Stimulated activated CD8-positive, alpha-beta memory T cell treated with anti-CD3 and anti-CD28 coated beads, Interleukin-4, amount 100 ng/mL, for 4 hours (primary cell): ENCODE measurements at places on chromosomes 2 and 18.
A peak's percentile ranks its signal among the peaks of the same experiment; 100 is the strongest.

- DNase-seq, result no peak
Observed at GRCh38 chr18:79520478-79521390, 125.0 kb downstream of the NFATC1 start.

DNA sequence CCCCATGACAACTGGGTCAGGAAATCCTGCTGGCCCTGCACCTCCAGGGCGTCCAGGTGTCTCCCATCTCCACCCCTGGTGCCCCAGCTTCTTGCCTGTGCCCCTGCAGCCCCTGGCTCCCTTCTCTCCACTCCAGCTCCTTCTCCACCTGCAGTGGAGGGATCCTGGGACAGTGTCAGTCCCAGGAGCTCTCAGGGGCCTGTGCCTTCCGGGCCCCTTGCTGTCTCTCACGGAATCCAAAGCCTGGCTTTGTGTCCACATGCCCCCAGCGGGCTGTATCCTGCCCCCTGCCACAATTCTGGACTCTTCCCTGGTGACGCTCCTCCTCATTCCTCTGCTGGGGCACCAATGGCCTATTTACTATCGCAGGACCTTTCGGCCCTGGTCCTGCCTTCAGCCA is 58.2 kb downstream of the MYT1L start:
- no peak for DNase-seq

DNA sequence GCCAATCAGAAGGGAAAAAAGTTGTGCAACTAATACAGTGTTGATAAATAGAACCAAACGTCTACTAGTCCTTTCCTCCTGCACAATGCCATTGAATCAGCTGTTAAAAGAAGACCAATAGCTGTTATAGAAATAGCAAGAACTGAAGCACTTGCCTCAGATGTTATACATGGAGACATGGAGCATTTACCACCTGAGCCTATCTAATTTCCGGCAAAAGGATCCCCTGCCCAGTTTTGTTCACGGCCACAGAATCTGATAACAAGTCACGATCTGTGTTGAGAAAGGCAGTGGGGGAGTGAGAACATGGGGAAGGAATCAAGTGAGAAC is 285.4 kb downstream of the ZEB2 start:
- DNase-seq, result no peak

GRCh38 chr2:174395969-174396630 is 570 bp downstream of the SCRN3 start:
- no peak for DNase-seq

- DNase-seq, result no peak
Observed at GRCh38 chr2:200148366-200148765, 158.1 kb upstream of the SPATS2L start.

DNA sequence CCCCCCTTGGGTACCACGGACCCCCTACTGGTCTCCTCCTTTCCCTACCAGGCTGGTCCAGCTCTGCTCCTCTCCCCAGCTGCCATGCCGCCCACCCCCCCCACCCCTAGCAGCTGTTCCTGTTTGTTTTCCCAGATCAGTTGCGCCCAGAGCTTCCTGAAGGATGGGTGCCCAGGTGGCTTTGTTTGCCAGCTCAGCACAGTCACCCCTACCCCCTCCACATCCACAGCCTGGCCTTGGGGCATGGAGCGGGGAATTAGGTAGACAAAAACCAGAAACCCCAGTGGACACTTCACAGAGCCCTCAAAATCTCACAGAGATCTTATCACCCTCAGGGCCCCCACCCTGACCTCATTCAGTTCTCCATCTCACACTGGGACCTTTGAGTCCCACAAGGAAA is 3.7 kb upstream of the CRYBA2 start:
- no peak for DNase-seq

GRCh38 chr18:73164430-73164829 is 296.6 kb upstream of the NETO1 start:
- no peak for DNase-seq

GRCh38 chr2:224778474-224778877 is 62.3 kb upstream of the CCDC195 start:
- DNase-seq, result peak; percentile 18

- no peak for DNase-seq
Observed at GRCh38 chr18:61929881-61930640, 37.3 kb upstream of the RNF152 start.

- no peak for DNase-seq
Observed at GRCh38 chr18:37508207-37508606, 57.4 kb downstream of the CELF4 start.

GRCh38 chr18:52617931-52618330 is 277.9 kb downstream of the DCC start:
- no peak for DNase-seq

DNA sequence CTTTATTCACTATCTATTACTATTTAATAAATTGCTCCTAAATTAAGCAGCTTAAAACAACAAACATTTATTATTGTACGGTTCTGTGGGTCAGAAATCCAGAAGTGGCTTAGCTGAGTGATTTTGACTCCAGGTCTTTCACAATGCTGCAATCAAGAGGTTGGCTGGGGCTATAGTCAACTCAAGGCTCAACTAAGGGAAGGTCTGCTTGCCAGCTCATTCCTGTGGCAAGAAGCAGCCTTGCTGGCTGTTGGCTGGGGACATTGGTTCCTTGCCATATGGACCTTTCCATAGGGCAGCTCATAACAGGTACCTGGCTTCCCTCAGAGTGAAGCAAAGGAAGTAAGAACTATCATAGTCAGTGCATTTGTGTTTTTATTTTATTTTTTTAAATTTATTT is 5.0 kb upstream of the MRPL19 start:
- DNase-seq, result no peak

GRCh38 chr18:6842081-6842480 is 112.6 kb downstream of the ARHGAP28 start:
- no peak for DNase-seq

DNA sequence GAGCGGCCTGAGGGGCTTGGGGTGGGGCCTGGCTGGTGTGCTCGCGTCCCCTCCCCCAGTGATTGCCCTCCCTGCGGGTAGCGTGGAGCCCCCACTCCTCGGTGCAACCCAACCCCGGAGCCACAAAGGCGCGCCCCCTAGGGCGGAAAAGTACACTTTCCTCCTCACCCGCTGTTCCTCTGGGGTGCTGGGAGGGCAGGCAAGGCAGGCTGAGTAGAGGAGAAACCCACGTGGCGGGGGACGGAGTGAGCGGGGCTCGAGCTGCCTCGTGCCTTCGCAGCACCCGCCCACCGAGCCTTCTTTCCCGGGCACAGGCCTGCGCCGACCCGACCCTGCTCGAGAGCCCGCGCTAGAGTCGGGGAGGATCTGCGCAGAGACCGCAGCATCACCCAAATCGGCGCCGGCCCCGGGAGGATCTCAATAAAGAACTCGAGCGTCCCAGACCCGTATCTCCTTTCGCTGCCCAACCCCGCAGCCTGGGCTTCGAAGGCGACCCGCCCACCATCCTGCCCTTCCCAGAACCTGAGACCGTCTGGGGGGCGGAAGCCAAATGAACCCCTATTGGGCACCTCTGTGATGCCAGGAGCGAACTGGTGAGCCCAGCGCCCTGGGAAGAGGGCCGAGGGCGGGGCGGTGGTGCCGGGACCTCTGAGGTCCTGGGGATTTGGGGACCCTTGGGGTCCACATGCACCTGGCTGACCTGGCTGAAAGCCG is 1.5 kb downstream of the UCN start:
- peak; percentile 18 for DNase-seq

GRCh38 chr18:49021433-49022129 is 70.8 kb upstream of the SMAD7 start:
- no peak for DNase-seq

DNA sequence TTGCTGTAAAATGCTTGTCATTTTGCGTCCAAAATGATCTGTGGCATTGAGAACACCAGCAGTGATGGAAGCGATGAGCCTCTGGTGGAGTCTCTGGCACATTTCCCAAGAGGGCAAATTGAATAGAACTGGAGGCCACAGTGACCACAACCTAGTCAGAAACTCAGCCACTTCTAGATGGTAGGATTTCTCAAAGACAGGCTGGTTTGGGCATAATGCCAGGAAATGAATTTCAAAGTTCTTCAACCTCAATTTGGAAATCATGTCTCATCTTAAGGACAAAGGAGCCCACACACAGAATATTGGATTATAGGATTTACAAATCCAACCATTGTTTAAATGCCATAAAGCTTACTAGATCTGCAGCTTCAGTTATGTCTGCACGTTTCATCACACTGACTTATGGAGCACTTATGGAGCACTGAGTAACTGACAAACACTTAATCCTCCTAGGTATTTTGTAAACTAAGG is 132.1 kb downstream of the COL6A3 start:
- no peak for DNase-seq

- no peak for DNase-seq
Observed at GRCh38 chr18:50947899-50948298, 19.9 kb upstream of the ELAC1 start.

DNA sequence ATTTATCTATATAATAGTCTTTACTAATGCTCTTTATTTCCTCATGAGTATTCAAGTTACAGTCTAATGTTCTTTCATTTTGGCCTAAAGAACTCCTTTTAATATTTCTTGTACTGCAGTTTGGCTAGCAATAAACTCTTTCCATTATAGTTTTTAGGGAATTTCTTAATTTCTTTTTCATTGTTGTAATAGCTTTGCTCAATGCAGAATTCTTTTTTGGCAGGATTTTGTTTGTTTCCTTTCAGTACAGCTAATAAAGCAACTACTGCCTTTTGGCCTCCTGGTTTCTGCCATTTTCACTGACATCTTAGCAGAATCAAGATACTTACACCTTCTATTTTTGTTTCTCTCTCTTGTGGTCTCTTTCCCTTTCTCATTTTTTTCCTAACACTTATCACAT is 390.4 kb upstream of the RGPD4 start:
- DNase-seq, result no peak

DNA sequence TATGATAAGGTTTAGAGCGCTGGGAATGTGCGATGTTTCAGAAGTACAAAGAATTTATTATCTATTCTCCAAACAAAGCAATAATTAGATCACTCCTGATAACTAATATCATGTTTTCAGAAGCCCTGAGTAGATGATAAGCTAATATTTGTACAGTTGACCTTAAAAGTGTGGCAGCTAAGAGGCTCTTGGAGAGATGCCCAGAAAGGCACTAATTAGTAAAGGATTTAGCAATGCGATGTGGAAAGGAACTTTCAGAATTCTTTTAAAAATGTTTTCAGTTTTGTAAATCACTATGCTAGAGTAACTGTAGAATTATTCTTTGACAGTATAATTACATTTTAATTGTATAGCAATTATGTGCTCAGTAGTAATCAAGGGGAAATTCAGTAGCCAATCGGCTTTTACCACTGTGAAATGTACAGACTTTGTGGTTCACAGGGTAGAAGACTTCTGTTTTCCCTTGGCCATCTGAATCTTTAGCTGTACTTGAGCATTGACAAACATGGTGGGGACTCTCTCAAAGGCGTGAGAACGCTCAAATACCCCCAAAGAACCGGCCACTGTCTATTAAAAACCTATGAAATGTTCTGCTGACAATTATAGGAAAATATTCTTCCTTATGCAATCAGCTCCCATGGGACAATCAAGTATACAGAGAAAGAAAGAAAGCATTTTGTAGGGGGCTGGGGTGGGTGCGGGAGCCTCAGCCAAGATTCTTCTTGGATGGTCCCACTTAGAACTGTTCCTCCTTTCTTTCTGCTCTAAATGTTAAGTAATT is 262.8 kb upstream of the AGAP1 start:
- no peak for DNase-seq

DNA sequence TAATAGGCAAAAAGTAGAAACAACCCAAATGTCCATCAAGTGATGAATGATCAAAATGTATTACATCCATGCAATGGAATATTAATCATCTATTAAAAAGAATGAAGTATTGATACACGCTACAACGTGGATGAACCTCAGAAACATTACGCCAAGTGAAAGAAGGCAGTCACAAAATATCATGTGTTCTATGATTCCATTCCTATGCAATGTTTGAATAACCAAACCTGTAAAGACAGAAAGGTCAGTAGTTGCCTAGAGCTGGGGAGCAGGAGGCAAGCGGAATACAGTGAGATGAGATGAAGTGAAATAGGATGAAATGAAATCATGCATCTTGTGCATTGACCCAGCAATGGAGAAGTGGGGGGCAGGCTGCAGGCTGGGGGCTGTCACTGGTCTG is 17.9 kb upstream of the COL6A3 start:
- DNase-seq, result no peak

DNA sequence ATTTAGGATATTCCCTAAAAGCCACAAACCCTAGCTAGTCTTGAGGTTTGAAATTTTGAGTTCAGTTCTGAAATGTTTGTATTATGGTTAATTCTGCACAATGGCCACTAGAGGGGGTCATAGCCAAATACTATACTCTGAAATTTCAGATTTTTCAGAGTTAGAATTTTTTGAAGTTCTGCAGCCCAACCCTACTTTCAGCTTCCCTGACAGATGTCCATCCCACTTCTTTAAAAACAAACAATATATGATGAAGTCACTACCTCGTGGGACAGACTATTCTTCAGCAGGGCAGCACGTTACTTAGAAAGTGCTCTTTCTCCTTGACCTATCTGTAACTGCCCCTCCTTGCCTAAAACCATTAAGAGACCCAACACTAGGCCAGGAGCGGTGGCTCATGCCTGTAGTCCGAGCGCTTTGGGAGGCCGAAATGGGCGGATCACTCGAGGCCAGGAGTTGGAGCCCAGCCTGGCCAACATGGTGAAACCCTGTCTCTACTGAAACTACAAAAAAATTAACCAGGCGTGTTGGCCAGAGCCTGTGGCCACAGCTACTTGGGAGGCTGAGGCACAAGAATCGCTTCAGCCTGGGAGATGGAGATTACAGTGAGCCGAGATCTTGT is 48.2 kb upstream of the PAPOLG start:
- DNase-seq, result no peak

DNA sequence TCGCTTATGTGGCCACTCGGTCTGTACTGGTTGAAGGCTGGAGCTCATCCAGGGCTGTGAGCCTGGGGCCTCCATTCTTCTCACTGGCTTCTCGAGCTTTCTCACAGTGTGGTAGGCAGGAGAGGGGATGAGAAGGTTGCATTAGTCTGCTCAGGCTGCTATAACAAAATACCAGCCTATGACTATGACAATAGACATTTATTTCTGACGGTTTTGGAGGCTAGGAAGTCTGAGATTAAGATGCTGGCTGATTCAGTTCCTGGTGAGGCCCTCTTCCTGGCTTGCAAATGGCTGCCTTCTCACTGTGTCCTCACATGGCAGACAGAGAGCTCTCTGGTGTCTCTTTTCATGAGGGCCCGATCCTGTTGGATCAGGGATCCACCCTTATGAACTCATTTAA is 6.2 kb upstream of the STK25 start:
- no peak for DNase-seq

GRCh38 chr2:63424329-63425078 is 163.8 kb downstream of the WDPCP start:
- DNase-seq, result no peak

- peak; percentile 36 for DNase-seq
Observed at GRCh38 chr2:170409164-170409535, 231.2 kb downstream of the MYO3B start.

GRCh38 chr2:58398406-58398805 is 157.3 kb upstream of the FANCL start:
- no peak for DNase-seq

DNA sequence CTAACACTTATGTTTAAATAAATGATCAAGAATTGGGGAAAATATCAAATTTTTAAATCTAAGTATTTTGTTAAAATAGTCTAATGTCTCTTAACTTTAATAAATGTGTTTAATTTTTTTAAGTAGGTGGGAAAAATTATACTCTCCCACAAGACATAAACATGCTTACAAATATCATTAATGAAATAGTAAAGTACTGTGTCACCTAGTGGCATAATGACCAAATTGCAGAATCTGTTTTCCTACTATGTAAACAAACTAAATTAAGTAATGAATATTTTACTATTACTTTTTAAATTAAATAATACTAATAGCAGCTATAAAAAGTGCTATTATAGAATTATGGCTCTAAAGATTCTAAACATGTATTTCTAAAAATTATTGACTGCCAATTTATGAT is 52.0 kb upstream of the CHAC2 start:
- no peak for DNase-seq
